ENCODE measurements at places on chromosomes 7 and 10.

DNA sequence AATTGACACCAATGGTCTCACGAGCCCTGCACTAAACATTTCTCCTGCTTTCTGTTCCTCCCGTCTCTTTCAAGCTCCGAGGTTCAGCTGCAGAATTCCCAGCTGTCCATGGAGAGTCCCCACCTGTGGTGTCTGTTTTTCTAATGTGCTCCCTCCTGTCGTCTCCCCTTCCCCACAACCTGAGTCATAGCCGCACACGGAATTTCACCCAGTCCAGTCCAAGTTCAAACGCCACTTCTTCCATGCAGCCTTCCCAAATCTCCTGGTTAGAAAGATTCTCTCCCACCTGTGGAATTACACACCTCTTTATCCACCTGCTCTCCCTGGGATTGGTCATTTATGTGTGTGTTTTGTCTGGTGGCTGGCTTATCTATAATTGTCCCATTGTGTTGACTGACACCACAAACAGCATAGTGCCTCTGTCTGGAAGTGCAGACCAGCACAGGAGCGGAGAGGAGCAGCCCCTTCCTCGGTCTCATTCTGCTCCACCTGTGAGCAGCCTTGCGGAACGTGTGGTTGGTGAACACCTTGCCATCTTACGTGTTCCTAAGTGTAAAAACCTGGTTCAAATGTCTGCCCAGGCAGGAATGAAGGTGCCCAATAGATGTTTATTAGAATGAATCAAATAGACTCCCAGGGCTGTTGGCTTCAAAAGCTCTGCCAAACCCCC is 3.3 kb upstream of the DIP2C start:
- DNase-seq, result no peak

GRCh38 chr7:38198366-38198765 is 20.3 kb downstream of the STARD3NL start:
- no peak for DNase-seq

DNA sequence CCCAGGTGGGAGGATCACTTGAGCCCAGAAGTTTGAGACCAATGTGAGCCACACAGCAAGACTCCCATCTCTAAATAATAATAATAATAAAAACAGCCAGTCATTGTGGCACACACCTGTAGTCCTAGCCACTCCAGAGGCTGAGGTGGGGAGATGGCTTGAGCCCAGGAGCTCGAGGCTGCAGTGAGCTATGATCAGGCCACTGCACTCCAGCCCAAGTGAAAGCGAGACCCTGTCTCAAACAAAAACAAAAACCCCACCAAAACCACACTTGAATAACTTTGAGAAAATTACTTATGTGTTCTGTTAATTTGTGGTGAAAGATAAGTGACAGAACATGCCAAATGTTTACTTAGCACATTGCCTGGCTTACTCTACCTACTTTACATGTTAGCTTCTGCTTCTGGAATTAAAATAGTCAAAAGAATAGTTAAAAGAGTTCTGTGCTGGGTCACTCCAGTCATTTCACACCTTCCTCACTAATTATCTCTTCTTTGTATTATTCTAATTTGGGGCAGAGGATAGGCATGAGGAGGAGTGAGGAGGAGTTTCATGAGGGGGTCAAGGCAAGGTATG is 9.8 kb downstream of the TMEM60 start:
- DNase-seq, result no peak

DNA sequence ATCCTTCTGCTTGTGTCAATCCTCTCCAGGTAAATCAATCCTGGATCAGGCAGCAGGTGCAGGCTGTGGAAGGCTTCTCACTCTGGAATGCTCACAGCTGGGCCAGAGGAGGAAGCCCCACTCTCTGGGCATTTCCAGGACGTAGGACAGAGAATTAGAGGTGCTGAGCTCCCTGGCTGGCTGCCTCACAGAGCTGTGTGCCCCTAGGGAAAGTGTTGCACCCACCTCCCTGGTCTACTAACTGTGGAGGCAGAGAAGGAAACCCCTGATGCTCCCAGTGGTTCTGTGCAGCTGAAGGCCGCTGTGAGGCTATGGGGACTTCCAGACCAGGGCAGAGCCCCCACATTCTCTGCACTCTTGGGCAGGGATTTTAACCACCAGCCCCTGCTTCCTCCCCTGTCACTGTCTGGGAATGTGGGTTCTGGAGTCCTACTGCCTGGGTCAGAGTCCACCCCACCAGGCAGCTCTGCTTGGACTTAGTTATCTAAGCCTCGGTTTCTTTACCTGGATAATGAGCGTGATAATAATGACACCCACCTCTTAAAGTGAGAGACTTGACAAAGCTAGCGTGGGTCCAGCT is 73.5 kb upstream of the EEPD1 start:
- DNase-seq, result no peak

- no peak for DNase-seq
Measured at GRCh38 chr7:122965306-122965705, 30.2 kb downstream of the TAS2R16 start.

DNA sequence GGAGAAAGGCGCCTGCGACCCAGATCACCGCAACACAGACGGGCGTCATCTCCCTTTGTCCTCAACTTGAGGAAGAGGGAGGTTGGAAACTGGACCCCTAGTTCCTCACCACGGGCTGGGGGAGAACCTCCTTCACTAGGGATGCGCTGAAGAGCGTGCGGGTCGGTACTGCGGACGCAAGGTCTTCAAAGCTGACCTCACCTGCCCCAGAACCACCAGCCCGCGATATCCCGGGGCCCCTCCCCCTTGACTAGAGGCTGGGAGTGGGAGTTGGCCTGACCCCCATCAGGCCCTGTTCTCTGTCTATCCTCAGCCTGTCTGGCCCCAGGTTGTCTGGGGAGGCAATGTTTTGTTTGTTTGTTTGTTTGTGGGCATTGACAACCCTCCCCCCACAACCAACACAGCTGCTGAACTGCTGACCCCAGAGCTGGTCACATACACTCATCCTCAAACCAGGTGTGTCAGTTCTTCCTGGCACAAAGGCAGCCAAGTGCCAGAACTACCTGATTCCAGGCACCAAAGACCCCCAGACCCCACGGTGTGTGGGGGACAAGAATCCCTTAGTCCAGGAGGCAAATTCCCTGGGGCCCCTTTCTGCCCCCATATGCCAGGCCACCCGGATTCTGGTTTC is 2.9 kb downstream of the NPM3 start:
- DNase-seq, result no peak

DNA sequence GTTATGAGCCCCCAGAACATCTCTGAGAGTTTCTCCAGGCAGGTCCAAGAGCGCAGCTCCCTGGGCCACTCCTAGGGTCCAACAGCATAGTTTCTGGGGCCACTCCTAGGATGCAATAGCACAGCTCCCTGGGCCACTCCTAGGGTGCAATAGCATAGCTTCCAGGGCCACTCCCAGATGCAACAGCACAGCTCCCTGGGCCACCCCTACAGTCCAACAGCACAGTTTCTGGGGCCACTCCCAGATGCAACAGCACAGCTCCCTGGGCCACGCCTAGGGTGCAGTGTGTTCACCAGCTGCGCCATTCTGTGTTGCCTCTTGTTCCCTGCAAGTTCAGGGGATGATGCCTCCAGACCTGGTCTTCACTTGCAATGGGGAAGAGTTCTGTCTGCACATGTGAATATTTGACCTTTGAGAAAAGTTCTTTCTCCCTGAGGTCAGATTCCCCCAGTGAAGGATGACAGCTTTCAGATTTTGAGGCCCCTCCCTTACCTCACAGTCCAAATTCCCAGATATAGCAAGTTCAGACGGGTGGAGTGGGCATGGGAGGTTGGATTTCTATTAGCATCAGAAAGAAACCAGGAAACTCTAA is 43.0 kb upstream of the LEP start:
- no peak for DNase-seq

DNA sequence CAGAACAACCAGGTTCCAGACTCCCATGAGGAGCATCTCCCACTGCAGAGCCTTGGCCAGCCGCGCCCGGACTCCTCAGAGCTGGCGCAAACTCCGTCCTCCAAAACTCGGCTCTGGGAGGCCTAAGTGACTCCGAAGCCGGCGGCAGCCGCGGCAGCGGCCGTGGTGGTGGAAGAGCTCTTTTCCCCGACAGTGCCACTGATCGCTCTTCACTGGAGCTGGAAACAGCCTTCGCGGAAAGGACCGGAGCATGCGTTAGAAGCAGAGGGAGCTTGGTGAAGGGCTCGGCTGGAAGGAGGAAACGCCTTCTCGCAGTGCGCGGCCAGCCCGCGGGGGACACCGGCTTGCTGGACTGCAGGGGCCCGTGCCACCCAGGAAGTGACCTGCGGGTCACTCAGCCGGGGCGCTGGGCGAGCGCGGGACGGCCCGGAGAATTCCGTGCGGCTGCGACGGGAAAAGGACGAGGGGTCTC is 5.0 kb upstream of the HOXA13 start:
- no peak for DNase-seq

DNA sequence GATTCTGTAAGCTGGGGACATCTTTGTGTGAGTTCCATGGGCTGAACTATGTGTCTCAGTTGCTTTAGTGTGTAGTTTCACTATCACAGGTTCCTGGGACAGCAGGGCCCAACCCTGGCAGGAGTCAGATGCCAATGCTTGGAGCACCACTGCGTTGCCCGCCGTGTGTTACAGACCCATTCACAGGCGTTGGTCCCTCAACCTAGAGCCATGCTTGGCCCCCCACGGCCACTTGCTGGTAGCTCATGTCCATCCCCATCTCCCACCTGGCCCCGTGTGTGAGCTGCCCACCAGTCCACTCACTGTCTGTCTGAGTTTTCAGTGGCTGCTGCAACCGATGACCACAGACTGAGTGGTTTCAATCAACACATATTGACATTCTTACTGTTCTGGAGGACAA is 546.9 kb downstream of the TCERG1L start:
- no peak for DNase-seq

- DNase-seq, result no peak
Measured at GRCh38 chr7:121306565-121306964, 22.2 kb upstream of the WNT16 start.

DNA sequence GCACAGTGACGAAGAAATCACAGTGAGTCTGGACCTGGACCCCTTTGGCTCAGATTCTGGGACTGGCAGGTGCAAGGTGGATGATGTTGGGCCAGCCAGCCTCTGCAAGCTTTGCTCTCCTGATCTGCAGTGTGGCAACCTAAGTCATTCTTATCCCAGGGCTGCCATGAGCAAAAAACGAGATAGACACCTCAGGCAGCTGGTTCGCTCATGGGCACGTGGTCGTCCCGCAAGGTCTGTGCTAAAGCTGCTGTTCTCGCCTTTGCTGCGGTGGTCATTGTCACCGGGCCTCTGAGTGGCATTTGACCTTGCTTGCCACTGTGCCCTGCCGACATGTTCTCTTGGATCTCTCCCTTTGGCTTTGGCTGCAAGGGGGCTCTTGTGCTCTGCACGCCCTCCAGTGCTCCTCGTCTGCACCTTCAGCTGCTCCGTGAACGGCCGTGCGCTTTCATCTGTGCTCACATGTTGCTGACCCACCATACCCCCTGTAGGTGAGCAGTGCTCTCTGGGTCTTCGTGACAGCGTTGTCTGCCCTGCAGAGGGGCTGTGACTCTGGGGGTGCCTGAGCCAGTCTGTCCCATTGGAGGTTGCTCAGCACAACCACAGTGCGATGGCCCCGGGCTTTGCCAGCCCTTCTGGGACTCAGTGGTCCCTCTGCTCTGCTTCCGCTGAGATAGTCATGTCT is 317.0 kb downstream of the GLRX3 start:
- DNase-seq, result no peak

DNA sequence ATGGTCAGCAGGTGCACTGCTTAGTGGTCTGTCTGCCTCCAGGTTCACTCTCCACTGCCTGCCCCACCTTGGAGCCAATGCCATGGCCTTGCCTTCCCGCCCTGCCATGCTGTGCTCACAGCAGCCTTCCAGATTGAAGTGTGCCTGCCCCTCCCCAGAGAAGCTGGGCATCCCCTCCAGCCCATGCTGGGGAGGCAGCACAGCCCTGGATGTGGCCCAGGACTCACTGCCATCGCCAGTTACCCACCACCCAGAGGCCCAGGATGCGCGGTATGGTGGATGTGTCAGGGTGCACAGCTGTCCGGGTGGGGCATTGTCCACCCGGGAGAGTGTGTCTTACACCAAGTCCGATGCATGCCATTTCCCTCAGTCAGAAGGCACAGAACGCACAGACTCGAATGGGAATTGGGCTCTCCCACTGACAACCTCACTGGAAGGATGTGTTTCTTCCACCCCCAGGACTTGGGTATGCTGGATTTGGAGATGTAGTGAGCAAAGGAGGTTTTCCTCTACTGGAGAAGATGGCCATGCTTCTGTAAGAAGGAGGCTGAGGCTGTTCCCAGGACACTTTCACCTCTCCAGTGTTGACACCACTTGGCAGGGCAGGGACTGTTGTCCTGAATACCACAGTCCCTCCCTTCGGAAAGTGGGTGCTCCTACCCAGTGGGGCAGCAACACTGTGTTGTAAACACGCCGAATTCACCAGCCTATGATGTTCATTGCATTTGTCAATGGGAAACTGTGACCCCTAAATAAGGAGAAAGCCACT is 122.0 kb downstream of the ADARB2 start:
- no peak for DNase-seq

- DNase-seq, result no peak
Measured at GRCh38 chr7:128737441-128737840, 1.7 kb upstream of the CALU start.

GRCh38 chr10:75922435-75922834 is 491.0 kb downstream of the LRMDA start:
- no peak for DNase-seq

DNA sequence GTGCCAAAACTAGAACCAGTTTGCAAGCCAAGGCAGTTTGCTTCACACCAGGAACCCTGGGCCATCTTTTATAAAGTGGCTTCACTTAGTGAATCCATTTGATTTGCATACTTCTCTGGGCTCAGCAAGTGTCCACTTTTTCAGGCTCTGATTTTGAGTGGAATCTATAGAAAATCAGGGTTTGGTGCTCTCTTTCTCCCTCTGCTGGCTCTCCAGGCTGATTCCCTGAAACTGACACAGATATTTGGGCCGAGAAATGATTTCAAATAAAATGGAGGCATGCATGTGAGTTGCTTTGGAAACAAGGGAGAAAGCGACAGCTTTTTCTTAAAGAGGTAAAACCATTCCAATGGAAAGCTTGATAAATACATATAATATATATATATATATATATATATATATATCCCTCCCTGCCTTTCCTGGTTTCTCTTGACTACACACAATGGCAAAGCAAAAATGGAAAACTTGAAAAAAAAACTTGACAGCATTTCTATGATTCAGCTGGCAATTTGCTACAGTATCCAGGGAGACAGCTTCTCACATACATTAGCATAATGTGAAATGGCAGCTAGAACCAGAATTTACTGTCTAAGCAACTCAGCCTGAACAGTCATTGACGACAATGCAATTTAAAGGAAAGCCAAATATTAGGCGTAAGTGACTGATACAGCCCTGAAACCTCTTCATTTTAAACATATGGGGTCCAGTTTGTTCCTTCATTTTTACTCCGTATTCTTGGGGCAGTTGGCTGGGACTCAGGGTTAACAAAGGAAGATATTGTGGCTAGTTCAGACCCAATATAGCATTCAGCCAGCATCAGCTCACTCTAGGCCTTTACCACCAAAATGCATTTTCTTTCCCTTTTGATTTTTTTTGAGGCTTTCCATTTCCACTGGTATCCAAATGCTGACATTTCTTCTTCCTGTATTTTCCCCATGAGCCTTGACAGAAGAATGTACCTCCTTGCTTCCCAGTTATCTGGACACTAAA is 188.5 kb downstream of the TMEM178B start:
- no peak for DNase-seq

- DNase-seq, result no peak
Measured at GRCh38 chr10:68856352-68856751, 29.0 kb downstream of the STOX1 start.

Measured in H1 (cell line).